G401 (cell line): ENCODE measurements at places on chromosomes 12 and 14. TPM values are rescaled to one million over a fixed set of nuclear protein-coding genes. Genes with fewer than 3 reads are reported as not detected.

- DNase-seq: no peak
Observed at GRCh38 chr14:60348211-60348610, 99.2 kb downstream of the PPM1A start.

- no peak for DNase-seq
Observed at GRCh38 chr12:1102115-1102514, 111.1 kb downstream of the ERC1 start.

GRCh38 chr12:69529021-69529420 lies 56.2 kb upstream of the CCT2 start:
- DNase-seq: no peak

GRCh38 chr12:18400186-18400585 lies 138.9 kb downstream of the PIK3C2G start:
- no peak for DNase-seq

TESPA1 gene
- not detected in 2 replicates for total RNA-seq

GRCh38 chr12:60205500-60205899 lies 609.7 kb downstream of the SLC16A7 start:
- DNase-seq: no peak

EFCAB11 gene
- total RNA-seq: 5.6 and 17.6 TPM in 2 replicates

NANOG gene
- not detected in 2 replicates for total RNA-seq
